ENCODE measurements at places on chromosomes 2 and 18.
A peak's percentile ranks its signal among the peaks of the same experiment; 100 is the strongest.

DNA sequence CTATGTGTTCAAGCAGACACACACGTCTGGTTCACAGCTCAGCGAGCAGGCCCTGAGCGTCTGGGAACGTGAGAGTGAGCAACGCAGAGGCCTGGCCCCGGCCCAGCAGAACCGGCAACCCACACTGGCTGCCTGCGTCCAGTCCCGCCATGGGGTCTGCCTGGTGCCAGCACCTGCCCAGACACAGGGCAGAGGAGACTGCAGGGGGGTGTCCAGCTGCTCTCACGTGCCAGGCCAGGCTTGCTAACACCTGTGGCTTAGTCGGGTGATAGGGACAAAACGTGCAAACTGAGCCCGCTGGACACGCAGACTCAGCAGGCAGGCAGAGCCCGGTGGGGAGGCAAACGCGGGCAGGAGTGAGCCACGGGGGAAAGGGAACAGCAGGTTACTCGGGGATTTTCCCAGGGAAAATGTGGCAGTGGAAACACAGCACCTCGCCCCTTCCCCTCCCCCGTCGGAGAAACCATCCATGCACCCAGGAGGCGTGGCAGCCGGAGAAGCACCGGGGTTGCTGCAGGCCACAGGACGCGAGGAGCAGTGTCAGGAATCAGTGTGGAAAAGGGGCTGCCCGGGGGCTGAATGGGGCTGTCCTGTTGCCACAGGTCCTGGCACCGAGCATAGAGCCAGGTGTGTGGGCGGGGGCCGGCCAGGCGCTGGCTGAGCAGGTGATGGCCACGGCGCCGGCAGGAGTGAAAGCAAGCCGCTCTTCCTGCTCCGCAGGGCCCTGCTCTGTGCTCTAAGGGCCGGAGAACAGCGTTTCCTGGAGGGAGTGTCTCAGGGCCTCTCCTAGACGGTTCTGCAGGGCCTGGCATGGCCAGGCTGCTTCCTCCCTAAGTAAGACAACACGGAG lies 154.7 kb downstream of the HDAC4 start:
- no peak for DNase-seq

GRCh38 chr2:139165601-139166000 lies 385.4 kb upstream of the NXPH2 start:
- DNase-seq, result no peak

DNA sequence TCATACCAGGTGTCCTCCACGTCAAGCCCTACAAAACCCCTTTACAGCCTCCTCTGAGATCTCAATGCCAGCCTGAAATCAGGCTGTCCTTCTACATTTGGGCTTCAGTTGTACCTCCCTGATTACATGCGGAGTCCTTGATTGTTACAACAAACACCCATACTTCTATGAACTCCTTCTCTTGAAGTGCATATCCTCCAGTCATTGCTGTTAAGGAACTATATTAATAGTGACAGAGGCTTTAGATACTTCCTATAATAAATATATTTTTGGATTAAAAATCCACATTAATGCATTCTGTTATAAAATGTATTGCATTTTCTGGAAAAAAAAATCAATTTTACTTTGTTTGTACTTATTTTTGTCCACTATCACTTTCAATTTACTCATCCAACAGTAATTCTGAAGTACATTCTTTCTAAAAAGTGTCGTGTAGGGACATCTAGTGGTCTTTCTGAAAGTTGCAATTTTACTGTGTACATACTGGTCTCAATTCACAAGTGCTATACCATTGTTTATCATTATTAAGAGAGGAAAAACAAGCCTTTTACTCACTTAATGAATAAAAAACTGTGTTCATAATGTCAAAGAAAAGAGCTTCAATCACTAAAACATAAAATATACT lies 316.4 kb downstream of the DSEL start:
- peak; percentile 84 for DNase-seq

- no peak for DNase-seq
These were observed 143.5 kb upstream of the MSH6 start for GRCh38 chr2:47639467-47639866.

DNA sequence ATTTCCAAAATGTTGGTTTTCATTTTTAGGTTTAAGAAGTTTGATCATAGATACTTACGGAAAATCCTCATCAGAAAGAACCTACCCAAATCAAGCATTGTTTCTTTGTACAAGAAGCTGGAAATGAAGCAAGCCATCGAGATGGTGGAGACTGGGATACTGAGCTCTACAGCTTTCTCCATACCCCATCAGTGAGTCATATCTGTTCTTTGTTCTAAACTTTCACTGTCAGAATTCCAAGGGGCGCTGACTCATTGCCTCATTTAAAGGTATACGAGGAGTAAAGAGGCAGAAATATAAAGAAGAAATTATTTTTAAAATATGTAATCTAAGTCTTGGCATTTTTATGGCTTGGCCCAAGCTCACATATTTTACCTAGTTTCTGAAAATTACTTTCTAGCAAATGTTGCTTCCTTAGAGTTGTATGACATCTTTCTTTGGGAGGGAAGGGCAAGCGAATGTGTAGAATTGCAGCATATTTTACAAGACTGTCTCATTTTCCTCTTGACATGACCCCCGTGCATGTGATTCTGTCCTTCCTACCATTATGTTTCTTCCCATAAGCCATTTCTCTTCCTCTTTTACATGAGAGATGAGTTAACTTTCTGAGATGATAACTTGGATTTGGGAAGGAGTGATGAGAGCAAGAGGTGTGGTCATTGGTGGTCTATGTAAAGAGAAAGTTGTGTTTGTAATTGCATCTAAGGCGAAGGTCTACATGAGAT lies 41.2 kb downstream of the SLC9A4 start:
- peak; percentile 95 for DNase-seq

DNA sequence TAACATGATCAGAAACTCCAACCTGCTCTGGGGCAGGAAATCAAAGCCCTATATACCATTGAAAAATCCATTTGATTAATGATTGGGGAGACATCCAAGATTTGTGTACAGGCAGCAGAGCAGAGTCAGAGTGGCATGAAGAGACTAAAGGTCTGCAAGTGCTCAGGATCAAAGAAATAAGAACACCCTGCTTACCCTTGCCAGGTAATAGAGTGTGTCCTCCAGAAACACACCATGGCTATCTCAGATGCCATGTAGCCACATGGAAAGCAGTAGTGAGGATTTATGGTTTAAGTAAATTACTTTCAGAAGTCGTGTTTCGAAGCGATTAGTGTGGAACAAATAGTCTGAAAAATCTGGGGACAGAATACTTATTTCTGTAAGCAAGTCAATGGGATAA lies 592.9 kb downstream of the SUCLG1 start:
- DNase-seq, result no peak

DNA sequence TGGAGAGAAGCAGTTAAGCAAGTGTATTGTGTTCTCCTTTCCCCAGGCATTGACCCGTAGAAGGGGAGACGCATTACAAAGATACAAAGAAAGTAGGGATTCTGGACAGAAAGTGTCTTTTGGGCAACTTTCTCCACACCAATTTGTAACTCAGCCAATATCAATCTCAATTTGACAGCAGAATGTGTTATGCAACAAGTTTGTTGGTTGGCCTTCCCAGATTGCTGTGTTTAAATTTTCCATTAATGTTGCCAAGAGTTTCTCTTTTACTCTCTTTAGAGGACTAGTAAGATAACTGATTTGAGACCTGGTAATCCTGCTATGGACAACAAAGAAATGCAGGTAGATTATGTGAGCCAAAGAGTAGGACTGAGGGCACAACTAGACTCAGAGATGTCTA lies 279.6 kb downstream of the ZNF804A start:
- peak; percentile 6 for DNase-seq

DNA sequence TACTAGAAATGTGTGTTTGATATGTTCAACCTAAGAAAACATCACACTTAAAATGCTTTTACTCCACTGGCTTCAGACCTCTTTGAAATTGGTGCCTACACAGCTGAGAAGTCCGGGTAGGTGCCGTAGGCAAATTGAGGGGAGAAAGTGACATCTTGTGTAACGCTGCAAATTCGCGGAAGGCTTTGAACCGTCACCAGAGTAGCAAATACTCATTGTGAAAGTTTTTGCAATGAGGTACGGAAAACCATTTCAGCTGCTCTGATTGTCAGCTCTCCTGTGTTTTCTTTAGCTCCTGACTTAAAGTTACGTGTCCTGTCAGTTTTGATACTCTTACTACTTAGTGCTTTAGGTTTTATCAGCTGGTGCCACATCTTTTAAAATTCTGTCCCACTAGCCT lies 224.5 kb downstream of the FAM210A start:
- DNase-seq, result no peak

DNA sequence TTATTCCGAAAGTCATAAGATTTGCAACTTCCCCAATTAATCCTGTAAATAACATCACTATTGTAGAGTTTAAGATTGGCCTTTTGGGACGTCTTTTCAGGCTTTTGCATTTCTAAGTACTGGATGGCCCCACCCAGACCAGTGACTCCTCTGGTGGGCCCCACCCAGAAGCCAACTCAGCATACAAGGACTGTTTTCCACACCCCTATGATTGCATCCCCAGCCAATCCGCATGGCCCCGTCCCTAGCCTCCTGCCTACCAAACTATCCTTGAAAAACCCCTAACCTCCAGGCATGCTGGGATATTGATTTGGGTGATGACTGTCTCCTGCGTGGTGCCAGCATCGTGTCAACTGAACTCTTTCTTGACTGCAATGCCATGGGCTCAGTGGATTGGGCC lies 24.5 kb upstream of the TGIF1 start:
- no peak for DNase-seq

DNA sequence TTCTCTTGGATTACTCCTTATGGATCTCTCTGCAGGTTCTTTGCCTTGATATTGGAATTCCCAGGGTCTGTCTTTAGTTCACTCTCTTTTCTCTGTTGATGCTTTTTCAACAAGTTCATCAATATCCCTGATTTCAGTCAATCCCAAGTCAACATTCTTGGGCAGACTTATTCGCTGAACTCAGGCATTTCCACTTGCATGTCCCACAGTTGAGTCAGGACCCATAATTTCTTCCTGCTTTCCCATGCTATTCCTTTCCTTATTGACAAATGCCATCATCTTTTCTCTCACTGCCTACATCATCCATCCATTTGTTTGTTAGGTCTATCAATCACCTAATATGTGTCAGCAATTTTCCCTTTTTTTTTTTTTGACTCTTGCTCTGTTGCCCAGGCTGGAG lies 11.6 kb downstream of the GPD2 start:
- DNase-seq, result no peak

- no peak for DNase-seq
These were observed 8.2 kb downstream of the OLA1 start for GRCh38 chr2:174240097-174240496.

DNA sequence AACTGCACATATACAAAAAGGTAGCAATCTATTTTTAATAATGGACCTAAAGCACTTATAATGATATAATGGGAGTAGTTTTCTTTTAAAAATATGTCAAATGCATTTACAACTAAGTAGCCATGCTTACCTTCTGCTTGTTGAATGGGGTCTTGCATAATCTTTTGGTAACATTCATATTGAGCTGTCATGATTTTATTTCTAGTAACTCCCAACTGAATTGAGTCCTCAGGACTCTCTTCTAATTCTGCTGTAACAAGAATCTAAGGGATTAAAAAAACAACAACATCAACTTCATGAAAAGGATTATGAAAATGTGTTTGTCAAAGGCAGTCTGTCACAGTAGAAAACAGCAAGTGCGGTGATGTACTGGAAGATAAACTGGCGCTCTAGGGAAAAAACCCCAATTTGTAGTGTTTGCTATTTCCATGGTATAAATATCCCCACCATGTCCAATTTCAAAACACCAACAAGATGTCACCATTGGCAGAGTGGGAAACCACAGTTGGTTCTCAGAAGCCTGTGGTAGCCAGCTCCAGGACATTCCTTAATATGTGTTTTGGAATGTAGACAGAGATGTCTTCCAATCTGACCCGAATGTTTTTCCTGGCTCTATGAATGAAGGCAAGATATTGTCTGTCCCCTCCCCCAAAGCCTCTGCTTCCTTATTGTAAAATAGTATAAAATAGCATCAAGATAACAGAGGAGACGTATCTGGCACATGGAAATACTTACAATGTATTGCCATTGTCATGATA lies 64.8 kb downstream of the CALCRL start:
- DNase-seq, result peak; percentile 54

- DNase-seq, result no peak
These were observed 326.3 kb downstream of the TSN start for GRCh38 chr2:122081751-122082150.

GRCh38 chr2:74740741-74741431 lies 86.8 kb downstream of the SEMA4F start:
- peak; percentile 96 for DNase-seq

DNA sequence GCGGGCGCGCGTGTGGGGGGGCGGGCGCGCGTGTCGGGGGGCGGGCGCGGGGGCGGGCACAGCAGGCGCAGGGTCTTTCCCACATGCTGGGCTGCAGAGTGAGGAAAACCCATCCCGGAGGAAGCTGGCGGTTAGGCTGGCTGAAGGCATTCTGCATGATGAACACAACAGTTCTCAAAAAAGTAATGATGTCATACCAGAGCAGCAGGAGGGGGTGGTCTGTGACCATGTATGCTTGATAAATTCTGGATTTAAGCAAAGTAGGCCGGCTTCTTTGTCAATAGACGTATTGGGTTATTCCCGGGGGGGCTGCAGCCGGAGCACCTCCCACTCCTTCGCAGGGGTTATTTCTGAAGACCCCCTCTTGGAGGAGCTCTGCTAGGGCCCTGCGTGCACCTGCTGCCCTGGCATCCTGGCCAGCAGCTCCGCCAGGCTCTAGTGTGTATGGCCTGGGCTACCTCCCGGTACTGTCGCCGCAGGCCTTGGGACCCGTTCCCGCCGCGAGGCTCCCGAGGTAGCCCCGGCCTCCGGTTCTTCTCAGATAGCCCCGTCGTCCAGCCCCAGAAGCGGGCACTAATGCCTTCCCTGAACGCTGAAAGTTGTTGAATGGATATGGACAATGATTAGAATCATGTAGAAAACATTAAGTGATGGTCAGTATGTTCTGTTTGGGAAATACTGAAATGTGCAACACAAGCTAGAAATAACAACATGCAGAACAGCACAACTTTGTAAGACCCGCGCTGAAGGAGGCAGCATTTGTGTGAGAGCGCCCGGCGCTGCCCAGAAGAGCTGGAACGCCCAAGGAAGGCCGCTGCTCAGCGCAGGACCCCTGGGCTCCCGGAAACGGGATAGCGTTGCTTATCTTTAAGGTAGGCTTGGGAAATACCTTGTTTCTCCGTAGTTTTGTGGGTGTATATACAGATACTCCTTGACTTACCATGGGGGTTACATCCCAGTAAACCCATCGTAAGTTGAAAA lies 101.4 kb upstream of the RAB6C start:
- no peak for DNase-seq

- peak; percentile 15 for DNase-seq
These were observed 228.5 kb downstream of the ALPK2 start for GRCh38 chr18:58400331-58400870.

GRCh38 chr2:12685956-12686355 lies 30.8 kb upstream of the TRIB2 start:
- no peak for DNase-seq

DNA sequence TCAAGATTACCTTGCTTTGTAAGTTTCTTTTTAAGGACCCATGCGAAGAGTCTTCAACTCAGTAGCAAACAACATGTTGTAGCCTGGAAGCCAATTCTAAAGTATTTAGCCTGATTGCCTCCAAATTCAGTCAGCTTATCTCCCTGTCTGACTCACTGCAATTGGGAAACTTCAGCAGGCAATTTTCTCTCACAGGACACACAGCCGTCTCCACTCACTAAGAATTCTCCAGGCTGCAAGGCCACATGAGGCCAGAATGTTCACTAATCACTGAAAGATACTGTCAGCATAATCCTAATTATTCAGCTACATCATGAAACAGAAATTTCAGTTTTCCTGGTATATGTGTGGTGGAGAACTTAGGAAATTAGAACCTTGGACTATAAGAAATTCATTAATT lies 78.1 kb upstream of the PDE1A start:
- peak; percentile 97 for DNase-seq
